ENCODE measurements at places on chromosomes 3 and 15. TPM values are rescaled to one million over a fixed set of nuclear protein-coding genes. Genes with fewer than 3 reads are reported as not detected.

GRCh38 chr3:75048650-75049049 lies 434.2 kb upstream of the CNTN3 start:
- DNase-seq: peak; percentile 0

Gene LRRC49
- total RNA-seq: 4.0 TPM

Gene ADCY5
- total RNA-seq: 0.10 TPM

- DNase-seq: no peak
Observed at GRCh38 chr3:48092270-48092669, 76.1 kb upstream of the MAP4 start.

DNA sequence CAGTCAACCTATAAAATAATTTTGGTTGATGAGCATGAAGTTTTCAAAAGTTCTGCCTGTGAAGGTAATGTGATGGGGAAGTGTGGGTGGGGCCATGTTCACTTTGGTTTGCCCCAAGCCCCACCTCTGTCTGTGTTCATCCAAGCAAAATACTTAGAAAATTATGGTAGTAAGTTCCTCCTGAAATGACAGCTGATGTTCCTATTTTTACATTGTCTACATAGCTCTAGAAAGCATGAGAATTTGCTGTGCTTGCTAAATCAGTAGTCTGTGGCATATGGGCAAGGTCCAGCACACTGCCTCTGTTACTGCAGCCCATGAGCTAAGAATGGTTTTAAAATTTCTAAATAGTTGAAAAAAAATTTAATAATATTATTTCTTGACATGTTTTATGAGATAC lies 21.9 kb upstream of the CP start:
- DNase-seq: peak; percentile 72

- no peak for DNase-seq
Observed at GRCh38 chr3:31479431-31479830, 53.3 kb upstream of the STT3B start.

DNA sequence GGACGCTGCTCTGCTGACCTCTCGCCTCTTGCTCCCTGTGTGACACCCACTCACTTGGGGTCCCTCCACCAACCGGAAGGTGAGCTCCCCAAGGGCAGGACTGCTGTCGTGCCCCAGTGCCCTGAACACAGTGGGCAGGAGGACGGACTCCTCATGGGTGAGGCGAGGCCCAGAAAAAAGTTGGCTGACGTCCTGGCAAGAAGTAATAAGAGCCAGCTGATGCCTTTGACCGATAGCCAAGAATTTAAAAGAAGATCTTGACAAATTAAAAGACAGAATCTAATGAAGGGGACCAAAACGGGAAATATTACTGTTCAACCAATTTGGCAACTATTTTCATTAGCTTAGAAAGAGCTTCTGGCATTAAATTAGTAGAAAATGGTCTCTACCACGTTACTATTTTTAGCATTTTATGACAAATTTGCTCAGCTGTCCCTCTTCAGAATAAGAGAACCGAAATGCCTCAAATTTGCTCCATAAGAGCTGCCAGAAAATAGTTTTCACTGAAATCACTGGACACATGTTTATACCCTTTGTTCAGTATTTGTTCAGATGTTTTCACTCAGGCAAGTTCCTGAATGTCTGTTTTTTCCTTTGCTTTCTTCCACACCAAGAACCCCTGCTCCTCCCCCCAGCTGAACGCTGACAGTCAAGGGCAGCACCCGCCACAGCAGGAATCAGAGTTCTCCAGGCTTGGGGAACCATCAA lies 60.5 kb downstream of the XXYLT1 start:
- DNase-seq: peak; percentile 90

- no peak for DNase-seq
Observed at GRCh38 chr3:195302431-195302830, 31.5 kb upstream of the XXYLT1 start.

Gene MOBP
- total RNA-seq: not detected

GRCh38 chr3:12230406-12230805 lies 58.5 kb upstream of the PPARG start:
- no peak for DNase-seq

- no peak for DNase-seq
Observed at GRCh38 chr3:13045241-13045903, 27.9 kb downstream of the IQSEC1 start.

- DNase-seq: no peak
Observed at GRCh38 chr3:150453353-150453752, 45.3 kb downstream of the TSC22D2 start.

Gene GUCA1C
- not detected for total RNA-seq

- no peak for DNase-seq
Observed at GRCh38 chr15:63971427-63971805, 74.9 kb downstream of the DAPK2 start.

DNA sequence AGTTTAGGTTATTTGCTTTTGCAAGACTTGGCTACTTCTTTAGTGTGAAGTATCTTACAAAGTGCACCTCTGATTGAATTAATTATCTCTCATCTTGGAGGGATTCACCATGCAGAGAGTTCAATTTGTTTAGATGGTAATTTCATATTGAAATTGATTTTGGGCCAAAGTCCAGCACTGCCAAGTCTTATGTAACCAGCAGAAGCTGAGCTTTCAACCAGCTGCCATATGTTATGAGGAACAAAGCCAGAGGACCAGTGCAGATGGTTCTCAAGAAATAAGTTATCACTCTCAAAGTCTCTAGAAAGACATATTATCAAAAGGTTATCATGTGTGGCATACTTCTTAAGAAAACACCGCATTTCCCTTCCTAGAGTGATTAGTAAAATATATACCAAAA lies 29.0 kb downstream of the ABHD6 start:
- peak; percentile 6 for DNase-seq

- no peak for DNase-seq
Observed at GRCh38 chr3:183637106-183637486, 1.7 kb downstream of the KLHL24 start.

- DNase-seq: no peak
Observed at GRCh38 chr15:76181705-76182107, 121.9 kb downstream of the TMEM266 start.

DNA sequence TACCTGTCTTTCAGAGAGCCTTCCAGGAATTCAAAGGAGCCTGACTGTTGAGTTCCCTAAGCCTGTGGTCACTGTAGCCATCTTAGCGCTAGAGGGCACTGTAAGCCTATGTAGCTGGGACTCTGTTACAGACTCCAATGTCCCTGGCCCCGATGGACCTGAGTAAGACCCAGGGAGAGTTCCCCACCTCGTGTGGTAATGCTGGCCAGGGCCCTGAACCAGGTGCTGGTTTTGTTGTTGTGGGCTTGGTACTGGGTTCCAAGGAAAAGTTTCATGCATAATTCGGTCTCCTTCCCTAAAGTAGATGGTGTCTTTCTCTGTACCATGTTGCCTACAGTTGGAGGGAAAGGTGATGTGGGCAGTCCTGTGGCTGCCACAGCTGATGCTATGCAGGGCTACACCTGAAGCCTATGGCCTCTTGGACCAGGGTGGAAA lies 32.4 kb downstream of the CDAN1 start:
- peak; percentile 71 for DNase-seq

DNA sequence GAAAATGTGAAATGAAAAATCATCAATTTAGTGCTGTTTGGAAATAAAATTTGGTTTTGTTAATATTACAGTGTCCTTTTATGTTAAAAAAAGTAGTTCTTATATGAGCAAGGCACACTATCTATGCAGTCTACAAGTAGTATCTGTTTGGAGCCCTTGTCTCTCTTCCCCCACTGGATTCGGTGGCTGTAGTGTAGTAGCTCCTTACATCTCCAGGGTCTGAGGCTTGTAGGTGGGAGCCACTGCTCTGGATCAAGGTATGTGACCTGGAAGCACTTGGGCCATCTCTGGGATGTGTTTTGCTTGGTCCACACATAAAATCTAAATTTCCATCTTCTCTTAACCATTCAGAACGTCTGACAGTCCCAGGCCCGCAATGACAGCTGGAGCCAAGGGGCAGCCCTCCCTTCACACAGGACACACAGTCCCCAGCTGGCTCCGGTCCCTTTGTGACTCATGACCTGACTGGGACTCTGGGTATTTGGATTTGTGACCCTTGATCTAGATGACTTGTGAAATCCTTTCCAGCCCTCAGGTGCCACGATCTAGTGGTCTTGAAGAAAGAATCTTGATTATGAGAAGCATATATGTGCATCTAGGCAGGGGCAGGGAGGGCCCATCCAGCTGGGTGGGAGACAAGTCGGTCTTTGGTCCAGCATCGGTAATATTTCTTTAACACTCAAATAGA lies 80.0 kb downstream of the USP13 start:
- DNase-seq: peak; percentile 84

GRCh38 chr15:87207251-87207650 lies 1049.3 kb downstream of the NTRK3 start:
- no peak for DNase-seq
